Lung (tissue), 17 donors: ENCODE measurements at places on chromosomes 3 and 15. TPM values are rescaled to one million over a fixed set of nuclear protein-coding genes. Genes with fewer than 3 reads are reported as not detected.

WDR6 gene
- 138 TPM for total RNA-seq

AADACL2 gene
- not detected for total RNA-seq

SPSB4 gene
- total RNA-seq: 4.4 TPM

ABI3BP gene
- total RNA-seq: 87.5 TPM

ROBO2 gene
- 6.0 TPM for total RNA-seq

GOLGA6L1 gene
- total RNA-seq: not detected

AQP9 gene
- 31.3 TPM for total RNA-seq

AP3S2 gene
- 30.2 TPM for total RNA-seq

EFHB gene
- total RNA-seq: 12.5 TPM

EHHADH gene
- 9.0 TPM for total RNA-seq

GOLGA6A gene
- not detected for total RNA-seq

ACKR4 gene
- total RNA-seq: 2.0 TPM

MOBP gene
- 0.14 TPM for total RNA-seq

GOLGA8Q gene
- 1.3 TPM for total RNA-seq

AGBL1 gene
- total RNA-seq: 147 TPM

PHLDB2 gene
- total RNA-seq: 33.6 TPM

TRIM42 gene
- total RNA-seq: not detected

CDHR4 gene
- total RNA-seq: 27.0 TPM

SFMBT1 gene
- 19.2 TPM for total RNA-seq

ENTPD3 gene
- 6.1 TPM for total RNA-seq

SLC25A36 gene
- total RNA-seq: 289 TPM
